ENCODE measurements at places on chromosomes 11 and 22.

GRCh38 chr22:44586999-44587736 lies 89.1 kb upstream of the RTL6 start:
- H3K27ac ChIP-seq: no peak overlapping the region
- no peak overlapping the region for H3K4me3 ChIP-seq
- no peaks in the 10 kb centered on the region for H3K36me3 ChIP-seq

GRCh38 chr22:34281738-34282137 lies 361.5 kb upstream of the LARGE1 start:
- H3K27me3 ChIP-seq: no peaks in the 10 kb centered on the region
- DNase-seq: no peak
- H3K4me1 ChIP-seq: no peaks in the 10 kb centered on the region
- no peak overlapping the region for H3K27ac ChIP-seq

DNA sequence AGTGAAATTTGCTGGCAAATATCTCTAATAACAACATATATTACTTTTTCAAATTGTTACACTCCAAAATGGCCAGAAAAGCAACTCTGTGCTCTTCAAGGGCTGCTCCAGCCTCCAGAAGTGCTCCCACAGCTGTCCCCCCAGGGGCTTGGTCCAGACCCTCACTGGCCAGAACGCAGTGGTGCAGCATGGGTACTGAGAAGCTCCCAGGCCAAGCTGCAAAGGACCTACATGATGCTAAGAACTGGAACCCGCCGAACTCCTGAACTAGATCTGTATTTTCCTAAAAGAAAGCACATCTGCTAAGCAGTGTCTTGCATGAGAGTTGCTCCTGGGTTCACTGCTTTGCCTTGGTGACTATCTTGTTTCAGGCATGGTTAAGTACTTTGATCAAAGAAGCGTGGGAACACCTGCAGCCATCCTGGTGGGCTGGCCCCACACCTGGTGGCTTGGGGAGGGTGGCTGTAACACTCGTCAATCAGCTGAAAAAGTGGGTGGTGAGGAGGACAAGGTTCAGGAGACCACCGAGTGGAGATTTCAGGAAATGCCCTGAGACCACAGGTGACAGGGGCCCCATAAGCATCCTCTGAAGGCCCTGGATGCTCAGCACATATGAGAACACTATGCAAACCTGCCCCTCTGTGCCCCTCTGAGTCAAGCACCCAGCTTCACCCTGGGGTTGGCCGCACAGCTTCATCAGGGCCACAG lies 72.7 kb upstream of the PITPNB start:
- no peaks in the 10 kb centered on the region for H3K27me3 ChIP-seq
- no peak overlapping the region for H3K27ac ChIP-seq
- H3K36me3 ChIP-seq: no peaks in the 10 kb centered on the region
- DNase-seq: no peak
- no peaks in the 10 kb centered on the region for H3K4me1 ChIP-seq

DNA sequence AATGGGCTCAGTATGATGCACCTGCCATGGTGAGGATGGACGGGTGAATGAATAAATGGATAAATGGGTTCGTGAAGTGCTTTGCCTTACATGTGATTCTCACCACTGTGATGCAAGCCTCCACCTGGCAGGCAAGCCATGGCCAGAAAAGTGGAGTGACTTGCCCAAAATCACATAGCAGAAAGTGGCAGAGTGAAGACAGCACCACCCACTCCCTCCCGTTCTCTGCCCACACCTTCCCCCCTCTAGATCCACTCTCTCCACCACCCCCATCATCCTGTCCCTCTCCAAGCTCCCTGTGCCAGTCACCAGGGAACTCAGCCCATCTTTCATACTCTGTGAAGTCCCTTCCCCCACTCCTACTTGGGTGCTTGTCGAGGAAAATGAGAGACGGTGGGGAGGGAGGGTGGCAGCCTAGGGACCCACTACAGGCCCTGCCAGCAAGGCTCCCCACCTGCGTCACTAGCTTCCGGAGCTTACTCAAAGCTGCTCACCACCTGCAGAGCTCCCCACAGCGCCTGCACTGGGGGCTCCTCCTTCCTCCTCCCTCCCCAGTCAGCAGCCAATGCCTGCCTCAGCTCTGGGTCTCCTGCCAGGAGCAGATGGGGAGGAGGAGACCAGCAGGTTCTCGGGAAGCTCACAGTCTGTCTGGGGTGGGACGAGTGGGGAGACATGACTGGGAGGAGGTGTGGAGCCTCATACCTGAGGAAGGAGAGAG lies 82.3 kb downstream of the PDE2A start:
- peak overlapping the region; percentile 38 for H3K27ac ChIP-seq
- H3K4me3 ChIP-seq: no peak overlapping the region
- no peaks in the 10 kb centered on the region for H3K36me3 ChIP-seq
- DNase-seq: peak; percentile 76

- H3K27me3 ChIP-seq: no peaks in the 10 kb centered on the region
- no peak for DNase-seq
- no peaks in the 10 kb centered on the region for H3K36me3 ChIP-seq
- H3K4me3 ChIP-seq: no peak overlapping the region
- H3K4me1 ChIP-seq: no peaks in the 10 kb centered on the region
Measured at GRCh38 chr11:85939099-85940015, 84.2 kb downstream of the CCDC83 start.

DNA sequence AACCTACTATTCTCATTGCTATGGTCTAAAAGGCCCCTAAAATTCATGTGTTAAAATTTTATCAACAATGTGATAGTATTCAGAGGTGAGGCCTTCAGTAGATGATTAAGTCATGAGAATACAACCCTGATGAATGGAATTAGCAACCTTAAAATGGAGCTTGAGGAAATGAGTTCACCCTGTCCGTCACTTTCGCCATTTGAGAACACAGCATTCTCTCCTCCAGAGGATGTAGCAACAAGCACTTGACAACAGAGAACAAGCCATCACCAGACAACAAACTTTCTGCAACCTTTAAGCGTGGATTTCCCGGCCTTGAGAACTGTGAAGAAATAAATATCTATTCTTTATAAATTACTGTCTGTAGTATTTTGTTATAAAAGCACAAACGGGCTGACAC lies 197.0 kb downstream of the SBF2 start:
- H3K27me3 ChIP-seq: no peaks in the 10 kb centered on the region
- no peak for DNase-seq
- no peak overlapping the region for H3K4me3 ChIP-seq
- no peaks in the 10 kb centered on the region for H3K4me1 ChIP-seq

GRCh38 chr22:37316875-37317371 lies 34.6 kb downstream of the CYTH4 start:
- H3K36me3 ChIP-seq: no peaks in the 10 kb centered on the region
- peaks cover 56% of the 10 kb centered on the region for H3K27me3 ChIP-seq
- H3K27ac ChIP-seq: no peak overlapping the region
- peak; percentile 57 for DNase-seq
- no peaks in the 10 kb centered on the region for H3K4me1 ChIP-seq
- H3K4me3 ChIP-seq: no peak overlapping the region

- no peaks in the 10 kb centered on the region for H3K27me3 ChIP-seq
- H3K4me1 ChIP-seq: no peaks in the 10 kb centered on the region
- H3K36me3 ChIP-seq: no peaks in the 10 kb centered on the region
- no peak overlapping the region for H3K27ac ChIP-seq
- DNase-seq: no peak
Measured at GRCh38 chr11:113198972-113199661, 115.3 kb upstream of the TTC12 start.

- no peaks in the 10 kb centered on the region for H3K36me3 ChIP-seq
- no peak for DNase-seq
- no peaks in the 10 kb centered on the region for H3K4me1 ChIP-seq
- H3K27ac ChIP-seq: no peak overlapping the region
- H3K4me3 ChIP-seq: no peak overlapping the region
Measured at GRCh38 chr11:133814588-133815100, 30.7 kb downstream of the SPATA19 start.

DNA sequence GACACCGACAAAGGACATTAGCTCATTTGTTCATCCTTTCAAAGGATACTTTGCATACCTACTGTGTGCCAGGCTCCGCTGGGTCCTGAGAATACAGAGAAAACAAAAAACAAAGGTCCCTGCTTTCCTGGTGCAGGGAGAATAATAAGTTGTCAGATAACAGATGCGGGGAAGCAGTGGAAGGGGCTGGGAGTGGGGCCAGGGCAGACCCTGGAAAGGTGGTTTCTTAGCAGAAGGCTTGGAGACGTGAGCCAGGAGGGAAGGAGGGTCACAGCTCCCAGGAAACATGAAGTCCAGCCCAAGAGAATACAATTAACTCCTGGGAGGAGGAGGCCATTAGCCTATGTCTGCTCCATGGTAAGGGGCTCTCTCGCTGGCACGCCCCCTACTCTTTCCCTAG lies 9.8 kb upstream of the ANO1 start:
- H3K27ac ChIP-seq: no peak overlapping the region
- no peak for DNase-seq
- no peaks in the 10 kb centered on the region for H3K36me3 ChIP-seq
- no peaks in the 10 kb centered on the region for H3K4me1 ChIP-seq
- no peak overlapping the region for H3K4me3 ChIP-seq
- H3K27me3 ChIP-seq: peaks cover 99% of the 10 kb centered on the region

DNA sequence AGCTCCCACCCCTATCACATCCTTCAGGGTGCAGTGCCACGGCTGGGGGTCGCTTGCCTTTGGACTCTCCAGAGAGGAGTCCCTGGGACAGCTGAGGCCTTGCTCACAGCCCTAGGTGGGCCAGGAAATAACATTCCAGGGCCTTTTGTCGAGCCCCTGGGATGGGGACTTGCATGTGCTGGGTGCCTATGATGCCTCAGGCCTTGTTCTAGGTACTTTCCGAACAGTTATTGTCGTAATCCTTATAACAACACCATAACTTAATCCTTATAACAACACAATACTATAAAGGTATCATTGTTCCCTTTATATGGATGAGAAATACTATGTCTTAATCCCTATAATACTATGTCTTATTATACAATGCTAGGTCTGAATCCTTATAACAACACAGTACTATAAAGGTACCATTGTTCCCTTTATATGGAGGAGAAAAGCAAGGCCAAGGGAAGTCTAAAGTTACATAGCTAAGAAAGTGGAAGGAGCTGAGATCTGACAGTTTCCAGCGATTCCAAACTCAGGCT lies 236.5 kb downstream of the ST3GAL4 start:
- no peaks in the 10 kb centered on the region for H3K27me3 ChIP-seq
- H3K27ac ChIP-seq: no peak overlapping the region
- DNase-seq: no peak
- H3K36me3 ChIP-seq: no peaks in the 10 kb centered on the region
- no peaks in the 10 kb centered on the region for H3K4me1 ChIP-seq

- no peaks in the 10 kb centered on the region for H3K36me3 ChIP-seq
- H3K4me1 ChIP-seq: no peaks in the 10 kb centered on the region
- no peak overlapping the region for H3K4me3 ChIP-seq
- DNase-seq: no peak
- no peak overlapping the region for H3K27ac ChIP-seq
- H3K27me3 ChIP-seq: peaks cover 43% of the 10 kb centered on the region
Measured at GRCh38 chr22:49848690-49849160, 4.9 kb upstream of the ZBED4 start.

DNA sequence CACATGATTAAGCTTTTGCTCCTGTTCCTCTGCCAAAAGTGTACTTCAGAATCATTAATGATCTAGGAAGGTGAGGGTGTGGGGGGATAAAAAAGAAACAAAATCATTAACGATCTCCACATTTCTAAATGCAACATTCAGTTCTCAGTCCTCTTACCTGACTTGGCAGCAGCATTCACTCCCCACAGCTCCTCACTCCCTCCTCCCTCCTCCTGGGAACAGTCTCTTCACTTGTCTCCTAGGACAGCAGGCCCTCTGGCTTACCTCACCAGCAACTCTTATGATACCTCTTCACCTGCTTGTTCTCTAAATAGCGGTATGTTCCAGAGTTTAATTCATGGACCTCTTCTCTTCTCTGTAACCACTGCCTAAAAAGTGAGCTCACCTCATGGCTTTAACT lies 56.5 kb upstream of the APOA1 start:
- H3K27ac ChIP-seq: no peak overlapping the region
- H3K36me3 ChIP-seq: no peaks in the 10 kb centered on the region
- no peak for DNase-seq
- H3K4me1 ChIP-seq: no peaks in the 10 kb centered on the region
- no peaks in the 10 kb centered on the region for H3K27me3 ChIP-seq
- H3K4me3 ChIP-seq: no peak overlapping the region

- H3K36me3 ChIP-seq: no peaks in the 10 kb centered on the region
- no peak overlapping the region for H3K27ac ChIP-seq
- no peaks in the 10 kb centered on the region for H3K4me1 ChIP-seq
- H3K27me3 ChIP-seq: no peaks in the 10 kb centered on the region
Measured at GRCh38 chr11:61453695-61454094, 23.8 kb downstream of the SDHAF2 start.

DNA sequence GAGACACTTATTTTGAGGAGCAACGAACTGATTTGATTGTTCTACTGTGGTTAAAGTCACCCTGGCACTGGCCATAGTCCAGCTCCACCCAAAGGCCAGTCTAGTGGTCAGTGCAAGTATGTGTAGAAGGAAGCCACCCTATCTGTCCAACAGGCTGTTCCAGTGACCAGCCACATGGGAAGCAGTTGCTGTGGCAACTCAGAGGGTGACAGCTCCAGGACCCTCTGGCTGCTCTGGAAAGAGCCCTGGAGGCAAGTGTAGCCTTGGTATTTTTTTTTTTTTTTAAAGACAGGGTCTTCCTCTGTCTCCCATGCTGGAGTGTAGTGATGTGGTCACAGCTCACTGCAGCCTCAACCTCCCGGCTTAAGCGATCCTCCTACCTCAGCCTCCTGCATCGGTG lies 27.8 kb downstream of the LMO1 start:
- 0 out of 2 replicates have a peak, but pooled peaks cover 4% of the 10 kb centered on the region for H3K27me3 ChIP-seq
- no peak for DNase-seq
- H3K4me3 ChIP-seq: no peak overlapping the region
- no peak overlapping the region for H3K27ac ChIP-seq
- H3K4me1 ChIP-seq: peaks cover 15% of the 10 kb centered on the region

DNA sequence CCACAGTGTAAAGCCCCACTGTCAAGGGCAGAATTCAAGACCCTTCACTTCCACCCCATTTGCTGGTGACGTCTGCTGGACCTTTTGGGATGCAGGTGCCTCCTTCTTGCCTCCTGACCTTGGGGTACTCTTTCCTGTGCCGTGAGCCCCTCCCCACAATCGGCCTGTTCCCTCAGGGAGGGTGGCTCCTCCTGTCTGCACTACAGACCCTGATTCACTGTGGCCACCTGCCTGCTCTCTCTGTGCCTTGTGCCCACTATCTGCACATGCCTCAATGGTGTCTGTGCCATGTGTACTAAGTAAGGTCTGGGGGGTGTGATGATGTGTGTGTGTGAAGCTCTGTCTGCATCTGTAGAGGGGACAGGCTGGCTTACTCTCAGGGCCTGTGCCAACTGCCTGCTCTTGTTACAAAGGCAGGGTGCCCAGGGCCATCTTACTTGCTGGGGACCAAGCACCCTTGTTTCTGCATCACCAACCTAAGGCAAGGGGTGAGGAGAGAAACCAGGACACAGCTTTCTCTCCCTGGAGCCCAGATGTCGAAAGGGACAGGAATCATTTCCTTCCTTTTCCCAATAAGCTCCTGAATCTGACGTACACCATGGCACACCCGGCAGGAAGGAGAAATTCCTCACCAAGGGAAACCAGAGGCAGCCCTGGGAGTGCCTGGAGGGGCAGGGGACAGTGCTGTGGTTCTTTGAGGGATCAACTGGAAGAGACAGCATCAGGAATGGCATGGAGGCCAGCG lies 3.7 kb downstream of the PPM1F start:
- H3K4me1 ChIP-seq: peaks cover 3% of the 10 kb centered on the region
- no peaks in the 10 kb centered on the region for H3K27me3 ChIP-seq
- H3K4me3 ChIP-seq: no peak overlapping the region
- no peak overlapping the region for H3K27ac ChIP-seq
- DNase-seq: no peak

GRCh38 chr11:125947419-125948277 lies 1.8 kb downstream of the VSIG10L2 start:
- H3K4me1 ChIP-seq: no peaks in the 10 kb centered on the region
- no peaks in the 10 kb centered on the region for H3K27me3 ChIP-seq
- H3K36me3 ChIP-seq: no peaks in the 10 kb centered on the region

- H3K4me1 ChIP-seq: no peaks in the 10 kb centered on the region
- H3K36me3 ChIP-seq: no peaks in the 10 kb centered on the region
- H3K27me3 ChIP-seq: no peaks in the 10 kb centered on the region
- no peak overlapping the region for H3K27ac ChIP-seq
Measured at GRCh38 chr11:82936261-82936660, 34.7 kb downstream of the DDIAS start.
